Activated T-helper 2 cell treated with anti-CD3 and anti-CD28 coated beads, Interferon-gamma antibody, Interleukin-2, Interleukin-4, amounts not matched to agents 10 μg/mL and 5 μg/mL and 100 μg/mL, durations not matched to agents 14 hours and 24 hours and 36 hours (primary cell): ENCODE measurements at places on chromosomes 7 and 10. TPM values are rescaled to one million over a fixed set of nuclear protein-coding genes. Genes with fewer than 3 reads are reported as not detected.

PHKG1 gene
- 2.5 and 3.6 TPM in 2 replicates for total RNA-seq

- no peaks in the 10 kb centered on the region for H3K27me3 ChIP-seq
- H3K36me3 ChIP-seq = peaks cover 30% of the 10 kb centered on the region
- DNase-seq = no peak
- H3K4me1 ChIP-seq = peaks cover 10% of the 10 kb centered on the region
- H3K4me3 ChIP-seq = no peak overlapping the region
These were observed 201.3 kb downstream of the MAD1L1 start for GRCh38 chr7:2031451-2031845.

- DNase-seq = no peak
- H3K27me3 ChIP-seq = no peaks in the 10 kb centered on the region
- no peaks in the 10 kb centered on the region for H3K4me1 ChIP-seq
These were observed at the start of gene AKR1C4 for GRCh38 chr10:5196702-5197113. Gene AKR1C4 (plus strand): TSS chr10:5196837. CDS start chr10:5196868, 31 bp downstream.

- H3K27me3 ChIP-seq = peaks cover 13% of the 10 kb centered on the region
- H3K4me1 ChIP-seq = peaks cover 6% of the 10 kb centered on the region
- no peak overlapping the region for H3K27ac ChIP-seq
- H3K36me3 ChIP-seq = no peaks in the 10 kb centered on the region
- DNase-seq = no peak
These were observed 5.6 kb upstream of the NUP205 start for GRCh38 chr7:135552148-135552547.

SYCE1 gene
- total RNA-seq = 0.23 and 0.62 TPM in 2 replicates

DNA sequence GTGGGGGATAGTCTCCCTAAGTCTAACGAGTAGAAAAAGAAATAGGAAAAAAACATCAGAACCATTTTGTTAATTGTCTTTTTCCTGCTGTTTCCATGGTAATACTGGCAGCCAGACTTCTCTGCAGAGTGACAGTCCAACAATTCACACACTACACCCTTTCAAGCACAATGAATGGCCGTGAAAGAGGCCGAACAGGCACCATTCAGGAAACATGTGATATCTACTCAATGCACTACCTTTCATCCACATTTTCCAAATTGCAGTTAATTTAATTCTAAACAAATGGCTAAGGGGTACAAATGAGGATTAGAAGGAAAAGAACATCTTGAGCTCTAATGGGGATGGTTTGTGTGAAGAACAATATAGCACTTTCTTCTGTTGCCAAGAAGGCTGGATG lies 358.5 kb upstream of the ANKRD30A start:
- H3K36me3 ChIP-seq = no peaks in the 10 kb centered on the region
- no peak for DNase-seq
- no peak overlapping the region for H3K4me3 ChIP-seq
- H3K27me3 ChIP-seq = no peaks in the 10 kb centered on the region
- H3K4me1 ChIP-seq = no peaks in the 10 kb centered on the region

- no peaks in the 10 kb centered on the region for H3K27me3 ChIP-seq
- H3K36me3 ChIP-seq = no peaks in the 10 kb centered on the region
These were observed 145.1 kb downstream of the PLXNA4 start for GRCh38 chr7:132430861-132431822.

DNA sequence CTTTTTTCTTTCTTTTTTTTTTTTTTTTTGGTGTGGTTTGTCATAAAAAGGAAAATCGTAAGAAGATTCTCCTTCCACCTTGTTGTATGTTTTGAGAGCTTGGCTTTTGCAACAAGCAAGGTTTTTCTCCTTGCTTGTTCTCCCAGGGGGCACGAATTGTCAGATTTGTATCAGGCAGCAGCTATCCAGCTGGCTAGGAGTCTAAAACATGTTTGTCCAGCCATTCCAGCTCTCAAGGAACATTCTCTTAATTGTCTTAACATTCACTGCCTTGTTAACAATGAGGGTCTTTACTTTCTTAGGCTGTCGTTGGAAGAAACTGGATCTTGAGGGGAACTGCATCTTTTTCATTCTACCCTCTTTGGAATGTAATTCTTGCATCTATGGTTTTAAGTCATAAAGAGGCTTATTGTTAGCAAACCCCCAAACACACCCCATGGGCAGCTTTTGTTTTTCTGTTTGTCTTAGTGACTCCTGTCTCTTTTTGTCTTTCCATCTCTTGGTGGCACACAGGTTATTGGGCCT lies 14.6 kb downstream of the SHTN1 start:
- no peaks in the 10 kb centered on the region for H3K36me3 ChIP-seq
- H3K4me3 ChIP-seq = no peak overlapping the region
- H3K27me3 ChIP-seq = no peaks in the 10 kb centered on the region

HOXA7 gene
- not detected in 2 replicates for total RNA-seq

DNA sequence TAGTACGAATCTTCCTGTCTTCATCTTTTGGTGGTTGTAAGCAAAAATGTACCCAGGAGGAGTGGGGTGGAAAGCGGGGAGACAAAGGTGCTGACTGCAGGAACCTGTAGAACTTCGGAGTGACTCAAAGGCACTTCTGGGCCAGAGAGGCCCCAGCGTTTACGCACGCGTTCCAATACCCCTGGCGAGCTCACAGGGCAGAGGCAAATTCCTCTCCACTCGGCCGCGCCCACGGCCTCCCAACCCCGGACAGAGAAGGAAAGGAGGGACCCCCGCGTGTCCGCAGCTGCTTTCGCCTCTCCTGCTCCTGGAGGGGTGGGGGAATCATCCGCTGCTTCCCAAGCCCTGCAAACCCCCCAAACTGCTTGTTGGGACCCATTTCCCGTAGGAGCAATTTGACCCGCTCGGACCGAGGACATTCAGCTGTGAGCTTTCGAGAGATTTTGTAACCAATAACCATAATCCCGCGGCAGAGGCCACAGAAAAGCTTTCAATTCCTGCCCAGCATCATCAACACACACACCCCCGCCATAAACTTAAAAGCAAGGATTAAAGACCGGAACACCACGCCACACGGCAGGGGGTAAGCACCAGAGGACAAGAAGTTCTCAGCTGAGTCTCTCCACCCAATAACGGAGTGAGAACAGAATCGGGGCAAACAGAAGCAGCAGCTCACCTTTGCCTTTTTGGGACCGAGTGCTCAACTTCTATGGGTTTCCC lies 2.3 kb downstream of the IGF2BP3 start:
- H3K36me3 ChIP-seq = peaks cover 29% of the 10 kb centered on the region
- DNase-seq = peak; percentile 26
- peak overlapping the region; percentile 76 for H3K27ac ChIP-seq

- no peak for DNase-seq
- peaks cover 44% of the 10 kb centered on the region for H3K4me1 ChIP-seq
- no peaks in the 10 kb centered on the region for H3K27me3 ChIP-seq
- H3K36me3 ChIP-seq = peaks cover 7% of the 10 kb centered on the region
- no peak overlapping the region for H3K4me3 ChIP-seq
These were observed 181.8 kb upstream of the LRRN3 start for GRCh38 chr7:110909117-110909516.

DNA sequence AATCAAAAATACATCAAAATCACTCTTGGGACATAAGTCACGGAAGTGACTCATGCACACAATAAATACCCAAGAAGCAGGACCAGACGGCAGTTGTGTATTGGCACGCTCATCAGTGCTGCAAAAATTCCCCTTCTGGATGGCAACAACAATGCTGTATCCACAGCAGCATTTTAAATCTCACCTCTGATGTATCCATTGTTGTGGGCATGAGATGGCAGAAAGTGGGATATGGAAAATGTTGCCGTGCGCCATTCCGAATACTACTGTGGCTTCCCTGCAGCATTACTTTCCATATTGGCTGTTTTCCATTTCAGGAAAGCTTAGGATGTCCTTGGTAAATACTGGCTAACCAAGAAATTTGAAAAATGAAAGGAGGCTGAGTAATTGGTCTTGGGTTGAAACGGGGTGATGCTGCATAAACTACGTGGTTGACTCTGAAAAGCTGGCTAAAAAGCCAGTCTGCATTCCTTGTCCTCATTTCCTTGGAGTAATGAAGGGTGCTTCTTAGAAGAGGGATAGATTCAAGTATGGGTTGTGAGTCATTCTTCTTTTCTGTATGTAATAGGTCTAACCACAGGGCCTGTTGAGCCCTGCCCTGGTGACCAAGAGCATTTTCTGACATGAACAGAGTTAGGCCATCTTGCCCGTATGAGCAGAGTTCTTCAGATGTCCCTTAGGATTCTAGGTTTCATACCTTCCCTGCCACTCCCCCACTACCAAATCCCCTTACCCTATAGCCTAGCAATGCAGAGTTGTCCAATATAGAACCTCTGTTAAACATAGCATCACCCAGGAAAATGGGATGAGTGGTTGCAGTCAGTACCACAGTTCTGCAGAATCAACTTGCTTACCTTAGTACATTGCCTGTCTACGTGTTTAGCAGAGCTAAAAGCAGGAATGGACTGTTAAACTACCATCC lies 36.3 kb upstream of the TOMM7 start:
- H3K4me3 ChIP-seq = peak overlapping the region; percentile 16
- H3K36me3 ChIP-seq = peaks cover 84% of the 10 kb centered on the region
- no peak for DNase-seq

BZW2 gene
- 82.9 and 90.2 TPM in 2 replicates for total RNA-seq

DNA sequence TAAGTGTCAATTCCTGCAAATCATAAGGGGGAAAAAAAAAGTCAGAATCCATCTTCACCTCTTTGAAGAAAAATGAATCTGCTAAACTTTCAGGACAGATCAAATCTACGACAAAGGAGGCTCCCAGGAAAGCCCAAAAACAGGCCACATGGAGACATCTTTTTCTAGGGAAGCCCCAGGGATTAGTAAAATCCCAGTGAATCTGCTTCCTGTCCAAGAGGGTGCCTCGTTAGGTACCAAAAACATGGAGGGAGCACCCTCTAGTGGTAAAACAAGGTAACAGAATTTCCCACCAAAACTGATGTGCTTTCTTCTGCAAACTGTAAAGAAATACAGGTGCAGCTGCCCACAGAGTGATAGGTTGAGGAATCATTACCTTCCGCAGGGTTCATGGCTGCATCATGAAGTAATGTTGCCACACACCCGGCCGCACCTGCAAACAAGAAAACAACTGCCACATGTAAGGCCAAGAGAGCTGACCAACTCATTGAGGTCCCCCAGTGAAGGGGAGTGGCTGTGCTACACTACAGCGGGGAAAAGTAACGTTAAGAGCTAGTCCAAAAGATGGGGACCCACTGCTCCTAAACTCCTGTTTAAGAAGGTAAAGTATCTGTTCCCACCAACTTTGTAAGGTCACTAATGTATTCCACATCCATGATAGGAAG lies 7.9 kb downstream of the SLC25A28 start:
- no peaks in the 10 kb centered on the region for H3K27me3 ChIP-seq
- H3K4me3 ChIP-seq = no peak overlapping the region
- peaks cover 28% of the 10 kb centered on the region for H3K4me1 ChIP-seq
- peak overlapping the region; percentile 15 for H3K27ac ChIP-seq
- peaks cover 35% of the 10 kb centered on the region for H3K36me3 ChIP-seq
- DNase-seq = no peak

MRPS33 gene
- 67.4 and 70.0 TPM in 2 replicates for total RNA-seq

ARPC1B gene
- 264 and 265 TPM in 2 replicates for total RNA-seq

DNA sequence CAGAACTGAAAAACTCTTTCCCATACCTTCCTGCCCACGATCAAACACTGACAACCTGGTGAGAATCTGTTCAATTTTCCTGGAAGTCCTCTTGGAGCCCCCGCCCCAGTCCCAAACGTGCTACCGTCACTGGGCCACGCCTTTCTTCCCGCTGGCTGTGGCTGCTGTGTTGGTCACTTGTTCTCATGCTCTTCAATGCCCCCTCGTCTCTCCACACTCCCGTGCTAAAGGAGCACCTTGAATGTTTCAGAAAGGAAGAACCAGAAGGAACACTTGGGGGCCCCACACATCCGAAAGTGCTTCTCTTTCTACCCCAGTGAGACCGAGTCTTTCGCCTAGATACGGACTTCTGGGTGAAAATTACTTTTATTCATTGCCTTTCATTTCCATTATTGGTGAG lies 215.1 kb downstream of the DIP2C start:
- no peak overlapping the region for H3K4me3 ChIP-seq
- peaks cover 10% of the 10 kb centered on the region for H3K4me1 ChIP-seq
- no peak overlapping the region for H3K27ac ChIP-seq
- peaks cover 9% of the 10 kb centered on the region for H3K36me3 ChIP-seq
- no peak for DNase-seq

- peaks cover 4% of the 10 kb centered on the region for H3K27me3 ChIP-seq
- no peak overlapping the region for H3K4me3 ChIP-seq
- peaks cover 3% of the 10 kb centered on the region for H3K4me1 ChIP-seq
- no peak overlapping the region for H3K27ac ChIP-seq
- no peak for DNase-seq
- no peaks in the 10 kb centered on the region for H3K36me3 ChIP-seq
These were observed 148.2 kb upstream of the WNT16 start for GRCh38 chr7:121180436-121181063.

DNA sequence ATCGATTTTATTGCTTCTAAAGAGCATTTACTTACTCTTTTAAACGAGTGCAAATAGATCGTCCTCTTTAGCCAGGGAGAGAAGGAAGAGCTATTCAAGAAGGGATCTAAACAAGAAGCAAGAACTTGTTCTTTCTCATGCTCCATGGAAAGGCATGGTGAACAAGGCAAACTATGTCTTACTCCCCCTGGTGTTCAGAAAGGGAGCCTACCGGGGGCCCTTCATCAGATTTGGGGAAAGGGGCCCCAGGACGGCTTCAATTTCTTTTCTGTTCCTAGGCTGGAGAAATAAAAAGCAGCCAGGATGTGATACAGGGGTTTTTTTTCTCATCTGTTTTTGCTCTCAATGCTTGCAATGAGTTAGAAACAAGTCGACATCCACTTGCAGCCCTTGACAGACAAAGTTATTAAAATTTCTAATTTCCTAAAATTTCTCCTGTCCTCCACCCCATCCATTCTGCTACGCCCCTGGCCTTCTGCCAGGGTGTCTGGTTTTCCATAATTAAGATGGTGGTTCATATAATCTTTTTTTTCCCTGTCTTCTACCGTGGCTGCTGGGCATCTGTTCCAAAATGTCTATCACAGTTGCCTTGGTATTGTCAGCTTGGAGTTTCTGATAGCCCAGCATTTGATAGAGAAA lies 214.4 kb downstream of the CREB5 start:
- no peaks in the 10 kb centered on the region for H3K4me1 ChIP-seq
- no peak for DNase-seq
- no peak overlapping the region for H3K4me3 ChIP-seq
- H3K36me3 ChIP-seq = no peaks in the 10 kb centered on the region

DNA sequence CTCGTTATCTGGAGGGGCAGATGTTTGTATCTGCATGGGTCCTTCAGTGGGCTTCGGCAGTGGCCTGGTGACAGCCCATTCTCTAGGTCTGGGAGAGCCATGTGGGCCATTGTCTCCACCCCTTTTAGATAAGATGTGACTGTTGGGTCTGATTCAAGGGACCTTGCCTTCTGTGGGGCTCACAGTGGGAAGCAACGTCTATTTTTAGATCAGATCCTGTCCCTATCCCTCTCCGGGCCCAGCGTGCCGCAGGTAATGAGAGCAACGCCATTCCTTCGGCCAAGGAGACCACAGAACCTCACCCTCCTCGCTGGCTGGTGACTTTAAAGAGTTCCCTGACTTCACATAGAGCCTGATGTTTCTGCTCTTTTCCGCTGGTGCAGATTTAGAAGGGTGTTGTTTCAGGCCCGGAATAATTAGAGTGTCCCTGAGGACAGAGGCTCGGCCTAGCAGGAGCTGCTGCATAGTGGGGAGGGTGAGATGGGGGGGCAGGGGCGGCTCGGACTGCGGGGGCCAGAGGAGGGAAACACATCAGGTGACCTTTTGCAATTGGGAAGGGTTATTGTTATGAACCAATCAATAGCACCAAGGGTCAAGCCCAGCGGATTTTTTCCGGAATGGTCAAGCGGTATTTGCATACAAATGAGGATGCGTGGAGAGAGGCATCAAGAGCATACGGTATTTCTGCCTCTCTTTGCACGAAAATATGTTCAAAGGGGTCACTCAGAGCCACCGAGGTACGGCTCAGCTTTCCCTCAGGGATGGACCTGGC lies 503.0 kb upstream of the FOXK1 start:
- H3K36me3 ChIP-seq = no peaks in the 10 kb centered on the region
- no peak overlapping the region for H3K27ac ChIP-seq
- no peak for DNase-seq

POU6F2 gene
- 0.27 and 0.28 TPM in 2 replicates for total RNA-seq

LIPJ gene
- total RNA-seq = not detected in 2 replicates
